ENCODE measurements at places on chromosomes 5 and 9. TPM values are rescaled to one million over a fixed set of nuclear protein-coding genes. Genes with fewer than 3 reads are reported as not detected.

TICAM2 gene
- total RNA-seq = 2.1 TPM

CD72 gene
- 0.93 TPM for total RNA-seq

KIF4B gene
- not detected for total RNA-seq

SH3GL2 gene
- not detected for total RNA-seq

RFESD gene
- 1.6 TPM for total RNA-seq

GABRA1 gene
- total RNA-seq = not detected

MTRR gene
- 29.1 TPM for total RNA-seq

PCA3 gene
- 0.60 TPM for total RNA-seq

CRB2 gene
- total RNA-seq = not detected

CDKN2B-AS1 gene
- total RNA-seq = not detected

FBP1 gene
- 476 TPM for total RNA-seq

PCDHA3 gene
- total RNA-seq = 0.05 TPM

GPR150 gene
- 0.23 TPM for total RNA-seq

PCDHGB5 gene
- total RNA-seq = 4.2 TPM
